ENCODE measurements at places on chromosomes 5 and 9. TPM values are rescaled to one million over a fixed set of nuclear protein-coding genes. Genes with fewer than 3 reads are reported as not detected.

GRCh38 chr5:36596756-36597155, 9.7 kb upstream of the SLC1A3 start:
- DNase-seq: no peak

GRCh38 chr5:169695919-169696490, 58.9 kb downstream of the DOCK2 start:
- peak; percentile 3 for DNase-seq

GRCh38 chr5:180133971-180134508, 62.5 kb upstream of the RNF130 start:
- DNase-seq: no peak

DNA sequence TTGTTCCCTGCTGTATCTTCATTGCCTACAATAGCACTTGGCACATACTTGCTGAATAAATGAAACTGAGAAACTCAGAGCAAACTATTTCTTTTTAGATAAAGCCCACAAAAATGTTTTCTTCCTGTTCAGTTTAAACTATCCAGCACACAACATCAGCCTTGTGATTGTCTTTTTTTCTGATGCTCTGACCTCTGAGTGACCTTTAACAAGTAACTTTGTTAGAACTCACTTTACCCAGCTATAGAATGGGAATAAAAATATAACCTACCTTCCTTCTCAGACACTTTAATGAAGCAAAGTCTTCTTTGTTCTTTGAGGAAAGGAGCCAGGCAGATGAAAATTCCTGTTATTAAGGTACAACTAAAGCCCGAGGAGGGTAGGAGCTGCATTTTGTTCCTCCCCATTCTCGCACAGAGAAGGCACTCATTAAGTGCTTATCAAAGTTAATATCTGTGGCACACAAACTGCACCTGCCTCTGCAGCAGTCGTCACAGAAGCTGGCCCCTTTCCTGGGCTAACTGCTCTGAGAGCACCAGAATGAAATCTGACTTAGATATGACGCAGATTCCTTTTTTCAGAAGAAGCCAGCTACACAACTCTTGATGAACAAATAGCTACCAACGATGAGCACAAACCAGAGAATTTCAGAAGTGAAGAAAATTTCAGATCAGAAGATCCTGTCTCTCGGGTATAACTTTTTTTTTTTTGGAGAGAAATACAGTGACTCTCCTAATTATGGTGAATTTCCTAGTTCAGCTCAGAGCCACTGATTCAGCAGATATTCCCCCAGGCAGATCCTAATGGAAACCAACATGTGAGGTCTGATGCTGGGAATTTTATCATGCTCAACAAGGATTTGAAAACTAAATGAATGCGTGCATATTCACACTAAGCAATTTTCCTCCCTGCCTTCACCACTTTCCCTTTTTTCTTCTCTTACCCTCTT, 31.0 kb upstream of the NR3C1 start:
- DNase-seq: no peak

DNA sequence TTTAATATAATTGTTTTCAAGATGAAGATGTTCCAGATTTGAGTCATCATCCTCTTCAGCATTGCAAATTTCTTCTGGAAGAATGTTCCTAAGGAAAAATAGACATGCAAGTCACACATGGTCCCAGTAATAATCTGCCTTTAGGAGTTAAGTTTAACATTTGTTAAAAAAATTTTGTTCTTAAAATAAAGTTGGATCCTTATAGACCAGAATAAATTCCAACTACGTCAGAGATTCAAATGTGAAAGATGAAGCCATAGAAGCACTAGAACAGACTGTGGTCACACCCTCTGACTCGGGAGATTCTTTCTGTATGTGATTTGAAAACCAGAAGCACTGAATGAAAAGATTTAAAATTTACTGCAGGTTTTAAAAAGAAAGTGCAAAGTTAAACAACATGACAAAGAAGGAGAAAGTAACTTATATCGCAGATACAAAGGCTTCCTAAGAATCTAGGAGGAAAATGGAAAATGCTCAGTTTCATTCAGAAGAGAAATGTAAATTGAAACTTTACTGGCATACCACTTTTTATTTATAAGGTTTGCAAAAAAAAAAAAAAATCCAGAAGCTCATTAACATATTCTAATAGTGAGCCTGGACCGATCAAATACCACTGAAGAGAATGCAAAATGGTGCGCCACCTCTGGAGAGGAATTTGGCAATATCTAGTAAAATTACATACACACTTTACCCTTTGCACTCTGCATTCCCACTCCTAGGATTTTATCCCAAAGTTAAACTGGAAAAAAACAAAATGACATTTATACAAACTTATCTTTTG, 14.3 kb upstream of the ASPN start:
- peak; percentile 57 for DNase-seq

- no peak for DNase-seq
Measured at GRCh38 chr5:1759378-1759970, 40.2 kb downstream of the MRPL36 start.

DNA sequence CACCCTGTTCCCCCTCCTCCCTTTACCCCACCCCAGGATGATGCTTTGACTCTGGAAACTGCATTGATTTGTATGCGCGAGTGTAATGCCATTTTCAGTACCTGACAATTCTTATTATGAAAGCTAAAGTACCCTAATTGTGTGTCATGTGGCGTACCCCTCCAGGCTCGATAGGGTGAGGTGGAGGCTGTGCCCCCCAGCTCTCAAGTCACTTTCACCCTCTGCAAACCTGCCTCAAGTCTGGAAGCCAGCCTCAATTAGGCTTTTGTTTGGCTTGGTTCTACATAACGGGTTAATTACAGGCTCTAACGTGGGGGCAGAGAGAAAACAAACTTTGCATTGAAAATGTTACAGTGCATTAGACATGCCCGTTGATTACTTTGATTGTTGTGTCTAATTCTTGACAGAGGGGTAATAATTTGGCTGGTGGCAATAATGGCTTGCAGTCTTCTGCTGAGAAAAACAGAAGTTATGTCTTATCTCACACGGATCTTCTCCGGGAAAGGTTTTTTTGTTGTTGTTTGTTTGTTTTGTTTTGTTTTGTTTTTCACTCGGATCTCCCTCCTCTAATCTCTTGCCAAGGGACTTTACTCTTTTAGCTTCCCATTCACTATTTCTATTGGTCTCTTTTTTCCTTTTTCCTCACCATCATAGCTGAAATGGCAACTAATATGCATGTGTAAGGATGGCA, 12.6 kb downstream of the ISL1 start:
- DNase-seq: no peak

GRCh38 chr5:124648902-124649467, 97.5 kb downstream of the ZNF608 start:
- no peak for DNase-seq

- no peak for DNase-seq
Measured at GRCh38 chr9:136741883-136742571, 713 bp downstream of the LCN10 start.

GRCh38 chr9:116686693-116687073, 422 bp upstream of the TRIM32 start:
- no peak for DNase-seq

GRCh38 chr5:65818592-65818991, 96.6 kb downstream of the NLN start:
- DNase-seq: no peak

GRCh38 chr9:137482094-137482781, 23.1 kb upstream of the NSMF start:
- DNase-seq: peak; percentile 16

- no peak for DNase-seq
Measured at GRCh38 chr5:6195711-6196358, 182.5 kb downstream of the MED10 start.

GRCh38 chr5:133739181-133739780, 126.9 kb upstream of the FSTL4 start:
- no peak for DNase-seq

DNA sequence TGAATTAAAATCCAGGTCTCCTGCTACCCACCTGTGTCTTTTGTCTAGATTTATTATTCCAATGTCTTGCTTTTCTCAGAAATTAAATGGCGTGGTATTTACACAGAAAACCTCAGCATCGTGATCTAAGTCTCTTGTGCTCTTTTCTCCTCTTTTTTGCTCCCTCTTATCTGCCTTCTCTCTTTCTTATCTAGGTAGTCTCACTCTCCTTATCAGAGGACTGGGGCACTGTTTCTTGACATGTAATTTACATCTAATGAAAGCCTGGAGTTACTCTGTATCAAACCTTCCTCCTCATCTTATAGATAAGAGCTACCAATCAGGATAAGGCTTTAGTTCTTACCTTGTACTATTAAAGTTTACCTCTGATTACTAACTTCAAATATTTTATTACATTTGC, 933.8 kb downstream of the TLE1 start:
- no peak for DNase-seq

DNA sequence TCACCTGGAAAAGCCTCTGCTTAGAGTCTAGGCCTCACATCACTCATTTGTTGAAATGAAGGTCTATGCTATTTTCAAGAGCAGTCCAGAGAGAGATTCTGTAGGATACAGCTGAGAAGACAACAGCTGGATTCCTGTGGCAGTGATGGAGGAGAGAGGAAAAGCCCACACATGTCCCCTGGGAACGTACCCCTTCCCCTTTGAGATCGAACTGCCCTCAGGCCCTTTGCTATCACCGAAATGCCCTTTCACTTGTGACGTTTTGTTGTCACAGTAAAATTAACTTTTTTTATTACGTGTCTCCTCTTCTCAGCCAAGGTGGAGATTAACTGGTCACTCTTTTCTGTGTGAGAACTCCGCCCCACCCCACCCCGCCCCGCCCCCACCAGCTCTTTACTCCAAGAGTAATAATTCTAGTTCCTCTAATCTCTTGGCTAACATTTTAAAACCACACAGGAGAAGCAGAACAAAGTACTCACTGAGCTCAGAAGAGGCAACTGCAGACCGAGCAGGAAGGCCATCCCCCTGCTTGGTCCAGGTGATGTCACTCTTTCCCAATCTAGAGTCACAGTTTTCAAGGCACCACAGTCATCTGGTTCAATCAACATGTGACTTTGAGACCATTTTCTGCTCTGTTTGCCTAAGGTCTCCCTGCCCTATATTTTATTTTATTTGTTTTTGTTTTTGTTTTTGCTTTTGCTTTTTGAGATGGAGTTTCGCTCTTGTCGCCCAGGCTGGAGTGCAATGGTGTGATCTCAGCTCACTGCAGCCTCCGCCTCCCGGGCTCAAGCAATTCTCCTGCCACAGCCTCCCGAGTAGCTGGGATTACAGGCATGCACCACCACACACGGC, 105.6 kb downstream of the SUSD1 start:
- no peak for DNase-seq

The ROR2 gene
- total RNA-seq: 14.0 TPM

The PPIC gene
- 42.9 TPM for total RNA-seq

The PLAC8L1 gene
- not detected for total RNA-seq

The SPINK4 gene
- not detected for total RNA-seq

The FOXD4L6 gene
- total RNA-seq: not detected

The SPINK6 gene
- total RNA-seq: not detected

The GPR150 gene
- not detected for total RNA-seq

The ESM1 gene
- total RNA-seq: 5.0 TPM

The CBY3 gene
- total RNA-seq: not detected

The DAB2IP gene
- 41.9 TPM for total RNA-seq

The GRM6 gene
- not detected for total RNA-seq

The NEUROG1 gene
- not detected for total RNA-seq

The ADAMTSL2 gene
- 4.3 TPM for total RNA-seq

The PCDHGA10 gene
- total RNA-seq: 6.1 TPM

The OLFM1 gene
- total RNA-seq: 10.7 TPM

The CCL27 gene
- total RNA-seq: not detected

The STING1 gene
- total RNA-seq: 38.9 TPM

Data from tongue (tissue), 3 donors.